ENCODE measurements at places on chromosomes 3 and 15.

- DNase-seq: no peak
Measured at GRCh38 chr3:16813336-16813735, 71.4 kb upstream of the PLCL2 start.

DNA sequence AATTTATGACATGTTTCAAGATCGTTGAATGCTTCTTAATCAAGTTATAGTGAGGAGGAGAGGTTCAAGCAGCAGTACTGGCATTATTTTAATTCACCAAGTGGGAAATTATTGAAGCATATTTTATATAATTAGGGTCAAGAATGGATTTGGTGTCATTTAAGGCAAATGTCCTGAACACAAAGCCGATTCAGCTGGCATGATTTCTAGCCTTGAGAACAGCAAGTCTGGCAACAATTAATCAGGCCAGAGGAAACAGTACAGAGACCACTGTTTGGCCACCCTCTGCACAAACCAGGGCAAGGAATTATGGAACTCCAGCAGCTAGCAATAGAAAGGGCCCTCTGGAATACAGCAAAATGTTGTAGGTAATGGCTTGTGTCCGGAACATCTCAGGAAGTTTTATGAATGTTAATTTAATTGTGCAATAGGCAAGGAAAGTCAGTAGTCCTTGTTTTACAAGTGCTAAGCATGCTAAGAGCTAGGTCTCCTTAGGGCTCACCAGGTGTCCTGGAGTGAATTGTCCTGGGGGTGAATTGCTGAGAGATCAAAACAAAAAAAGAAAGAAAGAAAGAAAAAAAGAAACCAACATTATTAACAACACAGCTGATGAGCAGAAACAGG is 38.7 kb upstream of the SNRK start:
- no peak for DNase-seq

- no peak for DNase-seq
Measured at GRCh38 chr15:87949151-87949574, 307.4 kb downstream of the NTRK3 start.

DNA sequence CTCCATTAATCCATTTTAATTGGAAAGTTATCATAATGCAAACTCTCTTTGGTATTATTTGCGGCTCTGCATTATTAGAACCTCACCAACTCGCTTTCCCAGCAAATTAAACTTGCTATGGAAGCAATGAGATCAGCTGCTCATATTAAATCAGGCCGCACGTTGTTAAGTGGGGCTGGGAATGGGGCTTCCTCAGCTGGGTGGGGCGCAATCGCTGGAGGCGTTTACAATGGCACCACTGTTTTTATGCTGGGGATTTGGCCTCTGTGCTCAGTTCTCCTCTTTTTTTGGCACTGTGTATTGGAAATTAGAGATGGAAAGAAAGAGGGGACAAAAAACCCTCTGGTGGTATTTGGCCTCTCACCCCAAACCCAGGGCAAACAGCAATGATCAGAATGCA is 72.2 kb downstream of the RPLP1 start:
- no peak for DNase-seq

DNA sequence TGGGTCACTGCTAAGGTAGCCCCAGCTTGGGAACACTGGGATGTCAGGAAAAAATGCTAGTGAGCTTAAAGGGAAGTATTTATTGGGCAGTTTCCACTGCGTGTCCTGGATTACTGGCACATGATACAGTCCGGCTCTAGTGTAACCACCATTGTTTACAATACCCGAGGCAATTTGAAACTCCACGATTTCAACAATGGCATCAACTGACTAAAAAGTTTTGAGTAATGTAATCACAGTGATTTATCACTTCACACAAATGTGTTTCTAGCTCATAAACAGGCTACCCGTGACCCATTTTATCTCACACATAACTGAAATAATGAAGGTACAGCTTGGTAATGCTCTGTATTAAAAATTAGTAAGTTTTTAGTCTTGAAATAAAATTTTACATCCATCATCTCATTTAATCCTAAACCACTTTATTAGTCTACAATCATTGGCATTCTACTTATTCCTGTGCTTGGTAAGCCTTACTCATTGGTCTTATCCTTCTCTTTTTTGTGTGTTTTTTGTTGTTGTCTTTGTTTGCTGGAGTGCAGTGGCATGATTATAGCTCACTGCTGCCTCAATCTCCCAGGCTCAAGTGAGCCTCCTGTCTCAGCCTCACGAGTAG is 7.6 kb downstream of the ZMAT3 start:
- DNase-seq: no peak

DNA sequence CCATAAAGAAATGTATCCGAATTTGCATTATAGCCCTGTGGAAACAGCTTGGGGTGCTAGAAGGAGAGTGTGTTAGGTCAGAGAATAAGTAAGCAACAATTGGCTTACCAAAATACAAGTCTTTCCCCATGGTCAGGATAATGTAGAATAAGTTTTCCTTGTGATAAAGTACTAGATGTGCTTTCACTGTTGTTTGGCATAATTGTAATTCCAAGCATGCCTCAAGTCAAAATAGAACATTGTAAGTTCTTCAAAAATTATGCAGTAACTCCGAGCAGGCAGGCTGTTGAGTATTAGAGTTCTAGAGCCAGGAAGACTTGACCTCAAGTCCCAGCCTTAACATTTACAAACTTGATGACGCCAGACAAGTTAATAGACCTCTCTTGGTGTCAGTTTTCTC is 242.0 kb downstream of the TUSC7 start:
- DNase-seq: no peak

DNA sequence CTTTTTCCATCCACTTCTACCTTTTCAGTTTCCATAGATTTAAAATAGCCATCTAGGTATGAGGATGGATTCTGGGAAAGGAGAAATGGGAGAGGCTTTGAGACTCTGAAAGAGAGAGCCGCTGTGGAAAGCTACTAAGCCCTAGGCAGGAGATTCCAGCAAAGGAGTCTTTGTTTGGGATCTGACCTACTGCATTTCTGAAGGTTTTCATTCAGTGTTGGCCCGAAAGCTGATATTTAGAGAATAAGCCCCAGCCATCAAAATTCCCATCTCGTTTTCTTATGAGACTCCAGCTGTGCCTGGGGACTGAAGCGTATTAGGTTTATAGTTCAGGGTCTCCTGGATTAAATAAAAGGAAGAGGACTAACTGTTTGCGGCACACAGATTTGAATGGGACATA is 19.5 kb downstream of the LIPH start:
- no peak for DNase-seq

Measured in prostate gland (tissue), 2 donors.